ENCODE measurements at places on chromosomes 2 and 18.

- no peak for DNase-seq
These were observed 114.8 kb downstream of the SMAD2 start for GRCh38 chr18:47815486-47816270.

GRCh38 chr2:176110415-176111308, 3.6 kb downstream of the HOXD11 start:
- no peak for DNase-seq

DNA sequence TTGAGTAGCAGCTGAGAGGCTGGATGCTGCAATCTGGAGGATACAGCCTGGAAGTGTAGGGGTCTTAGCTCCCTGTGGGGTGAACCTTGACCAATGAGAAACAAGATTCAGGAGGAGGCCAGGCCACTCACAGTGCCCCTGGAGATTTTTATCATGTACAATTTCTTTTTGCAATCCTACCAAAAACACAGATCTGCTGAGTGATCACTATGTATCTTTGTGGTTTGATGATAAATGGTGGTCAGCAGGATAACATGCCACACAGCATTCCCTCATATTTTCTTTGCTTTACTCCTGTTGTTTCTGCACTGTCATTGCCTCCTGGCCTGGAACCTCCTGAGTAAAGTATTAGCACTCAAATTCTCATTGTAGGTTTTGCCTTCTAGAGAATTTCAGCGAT, 357.9 kb downstream of the THSD7B start:
- no peak for DNase-seq

GRCh38 chr2:133682906-133683305, 114.6 kb upstream of the NCKAP5 start:
- DNase-seq, result no peak

DNA sequence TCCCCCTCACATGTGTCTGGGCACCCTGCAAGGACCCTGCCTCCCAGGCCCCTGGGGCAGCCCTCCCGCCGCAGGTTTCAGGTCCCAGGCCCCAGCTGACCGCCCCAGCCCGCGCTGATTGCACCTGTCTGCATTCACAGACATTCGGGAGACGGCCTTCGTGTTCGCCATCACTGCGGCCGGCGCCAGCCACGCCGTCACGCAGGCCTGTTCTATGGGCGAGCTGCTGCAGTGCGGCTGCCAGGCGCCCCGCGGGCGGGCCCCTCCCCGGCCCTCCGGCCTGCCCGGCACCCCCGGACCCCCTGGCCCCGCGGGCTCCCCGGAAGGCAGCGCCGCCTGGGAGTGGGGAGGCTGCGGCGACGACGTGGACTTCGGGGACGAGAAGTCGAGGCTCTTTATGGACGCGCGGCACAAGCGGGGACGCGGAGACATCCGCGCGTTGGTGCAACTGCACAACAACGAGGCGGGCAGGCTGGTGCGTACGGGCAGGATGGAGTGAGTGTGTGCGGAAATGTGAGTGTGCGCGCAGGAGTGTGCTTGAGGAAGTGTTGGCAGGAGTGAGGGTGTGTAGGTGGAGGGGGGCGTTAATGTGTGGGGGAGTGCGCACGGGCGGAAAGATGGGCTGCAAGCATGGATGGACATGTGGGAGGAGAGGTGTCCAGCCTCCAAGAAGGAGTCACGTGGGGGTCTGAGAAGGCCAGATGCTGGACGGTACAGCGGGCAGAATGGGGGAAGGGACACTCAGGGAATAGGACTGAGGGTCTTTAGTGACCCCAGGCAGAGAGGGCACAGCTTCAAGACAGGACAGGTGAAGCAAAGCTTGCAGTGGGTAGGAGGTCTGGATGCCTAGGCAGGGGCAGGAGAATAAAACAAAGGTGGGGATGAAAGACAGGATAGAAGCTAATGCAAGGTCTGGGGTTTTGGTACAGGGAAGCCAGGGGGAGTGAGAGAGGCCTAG, 9.0 kb upstream of the WNT10A start:
- no peak for DNase-seq

GRCh38 chr2:65277791-65278483, 50.3 kb downstream of the ACTR2 start:
- no peak for DNase-seq

- DNase-seq, result peak; percentile 15
These were observed 58.9 kb upstream of the THUMPD2 start for GRCh38 chr2:39837856-39838453.

DNA sequence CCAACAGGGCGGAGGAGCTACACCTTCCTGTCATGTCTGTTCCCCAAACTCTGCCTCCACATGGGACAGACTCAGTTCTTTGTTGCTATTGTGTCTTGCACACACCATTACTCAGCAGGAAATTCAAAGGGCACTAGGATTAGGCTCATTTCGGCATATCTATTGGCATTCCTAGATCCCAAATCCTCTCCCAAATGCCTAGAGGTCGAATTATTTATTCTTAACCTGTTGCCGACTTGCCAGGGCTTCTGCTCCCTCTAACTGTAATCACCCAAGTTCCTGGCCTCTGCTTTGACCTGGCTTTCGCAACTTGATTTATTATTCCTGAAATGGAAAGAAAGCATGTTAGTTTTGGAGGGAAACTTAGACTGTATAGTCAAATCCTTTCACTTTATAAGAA, 67.8 kb upstream of the ST6GAL2 start:
- no peak for DNase-seq

DNA sequence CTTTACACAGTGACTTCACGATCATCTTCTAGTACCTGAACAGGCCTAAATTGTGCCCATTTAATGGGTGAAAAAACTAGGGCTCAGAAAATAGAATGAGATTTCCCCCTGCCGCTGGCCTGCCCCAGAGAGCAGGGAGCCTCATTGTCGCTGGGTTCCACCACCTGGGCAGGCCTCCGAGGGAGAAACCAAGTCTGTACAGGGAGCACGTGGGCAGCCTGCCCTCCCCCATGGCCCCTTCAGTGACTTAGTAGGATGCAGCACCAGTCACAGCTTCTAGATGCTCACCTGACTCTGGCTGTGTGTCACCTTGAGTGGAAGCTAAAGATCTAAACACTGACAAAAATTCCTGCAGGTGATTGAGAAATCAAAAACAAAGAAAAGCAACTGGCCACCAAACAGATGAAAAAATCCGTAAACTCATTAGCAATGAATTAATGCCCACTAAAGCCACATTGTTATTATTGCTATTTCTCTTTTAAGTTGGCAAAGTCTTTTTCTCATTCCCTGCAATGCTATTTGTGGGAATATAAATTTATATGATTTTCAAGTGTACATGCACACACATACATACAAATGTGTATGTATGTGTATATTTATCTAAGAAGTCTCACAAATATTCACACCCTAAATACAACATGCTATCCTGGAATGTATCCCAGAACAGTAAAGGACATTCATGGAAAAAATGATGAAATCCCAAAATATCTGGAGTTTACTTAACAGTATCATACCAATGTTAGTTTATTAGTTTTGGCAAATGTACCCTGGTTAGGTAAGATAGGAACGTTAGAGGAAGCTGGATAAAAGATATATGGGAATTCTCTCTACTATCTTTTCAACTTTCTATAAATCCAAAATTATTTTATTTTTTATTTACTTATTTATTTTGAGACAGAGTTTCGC, 18.7 kb upstream of the ASPRV1 start:
- DNase-seq, result no peak

DNA sequence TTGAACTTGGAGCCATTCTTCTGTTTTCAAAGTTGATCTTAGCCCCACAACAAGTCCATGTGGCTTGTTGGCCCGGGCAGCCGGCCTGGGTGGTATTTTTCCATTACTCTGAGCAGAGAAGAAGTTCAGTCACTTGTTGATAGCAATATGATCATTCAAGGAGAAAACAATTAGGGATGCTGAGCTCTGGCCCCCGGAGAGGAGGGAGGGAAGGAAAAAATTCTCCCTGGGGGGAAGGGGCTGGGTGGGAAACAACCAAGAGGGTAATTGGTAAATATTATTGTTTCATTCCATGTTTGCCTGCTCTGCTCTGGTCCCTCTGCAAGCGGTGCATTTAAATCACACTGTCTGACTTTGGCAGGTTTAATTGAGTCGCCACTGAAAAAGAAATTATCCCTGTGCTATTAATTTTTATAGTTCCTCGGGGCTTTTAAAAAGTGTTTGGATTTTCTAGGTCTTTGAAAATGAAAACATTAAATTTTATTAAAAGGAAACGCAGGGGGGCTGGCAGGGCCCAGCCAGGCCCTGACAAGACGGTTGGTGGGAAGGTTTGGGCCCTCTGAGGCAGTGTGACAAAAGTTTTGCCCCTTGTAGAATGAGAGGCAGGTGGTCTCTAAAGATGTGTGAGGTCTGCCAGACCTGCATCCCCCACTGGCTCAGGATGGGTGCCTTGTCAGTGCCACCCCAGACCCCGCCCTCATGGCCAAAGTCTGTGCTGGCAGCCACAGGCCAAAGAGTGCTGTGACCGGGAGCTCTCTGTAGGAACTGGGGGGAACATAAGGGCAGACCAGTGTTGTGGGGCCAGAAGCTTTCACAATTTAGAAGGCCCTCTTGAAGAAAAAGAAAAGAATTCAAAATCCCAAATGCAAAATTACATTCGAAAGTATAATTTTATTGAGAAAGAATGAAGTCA, 52.5 kb upstream of the SLC14A2 start:
- DNase-seq, result no peak

DNA sequence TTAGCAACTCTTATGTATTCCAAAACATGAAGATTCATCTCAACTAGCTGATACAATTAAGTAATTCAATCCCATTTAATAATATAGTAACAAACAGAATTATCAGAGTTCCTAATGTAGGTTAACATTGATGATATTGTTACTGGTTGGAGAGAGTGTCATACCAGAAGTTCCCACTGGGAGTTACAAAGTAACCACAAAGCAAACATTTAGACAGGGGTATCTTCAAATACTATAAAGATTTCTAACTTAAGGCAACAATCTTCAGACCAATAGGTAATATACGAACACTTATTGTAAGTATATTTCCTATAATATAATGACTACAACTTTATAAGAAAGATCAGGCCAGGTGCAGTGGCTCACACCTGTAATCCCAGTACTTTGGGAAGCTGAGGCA, 1372.9 kb upstream of the PIK3C3 start:
- no peak for DNase-seq

DNA sequence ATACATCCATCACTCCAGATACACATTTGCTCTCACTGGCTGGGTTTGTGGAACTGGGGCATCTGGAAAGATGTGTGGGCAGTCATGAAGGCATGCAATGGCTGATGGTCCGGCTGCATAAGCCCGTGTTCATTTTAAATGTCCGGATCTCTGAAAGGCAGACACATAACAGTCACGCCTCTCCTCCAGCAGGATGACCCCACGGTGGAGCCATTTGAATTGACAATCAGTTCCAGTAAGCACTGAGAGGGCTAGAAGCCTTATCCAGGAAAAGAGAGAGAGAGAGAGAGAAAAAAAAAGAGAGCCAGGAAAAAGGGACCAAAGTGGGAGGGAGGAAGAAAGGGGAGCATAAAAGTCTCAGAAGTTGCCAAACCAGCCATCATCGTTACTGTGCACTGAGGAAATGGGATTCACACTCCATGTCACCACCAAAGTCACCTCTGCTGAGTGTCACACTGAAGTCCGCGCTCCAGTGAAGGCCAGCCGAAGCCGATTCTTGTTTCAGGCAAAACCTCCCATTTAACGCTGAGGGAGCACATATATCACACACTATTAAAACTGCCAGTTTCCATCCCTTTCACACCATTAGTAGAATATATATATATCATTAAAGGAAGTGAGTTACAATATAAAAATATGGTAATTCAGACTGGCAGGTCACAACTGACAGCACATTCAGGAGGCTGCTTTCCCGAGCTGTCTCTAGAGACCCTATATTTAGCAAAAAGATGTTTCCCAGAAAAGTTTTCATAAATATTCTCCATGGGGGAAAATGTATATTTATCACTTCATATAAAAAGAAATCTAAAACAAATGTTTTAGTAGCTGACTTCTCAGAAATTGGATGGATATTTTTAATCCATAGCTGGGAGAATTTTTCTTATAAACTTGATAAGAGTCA, 142.0 kb downstream of the ACTR3 start:
- no peak for DNase-seq

- no peak for DNase-seq
These were observed 342.0 kb upstream of the DLGAP1 start for GRCh38 chr18:4797002-4797685.

DNA sequence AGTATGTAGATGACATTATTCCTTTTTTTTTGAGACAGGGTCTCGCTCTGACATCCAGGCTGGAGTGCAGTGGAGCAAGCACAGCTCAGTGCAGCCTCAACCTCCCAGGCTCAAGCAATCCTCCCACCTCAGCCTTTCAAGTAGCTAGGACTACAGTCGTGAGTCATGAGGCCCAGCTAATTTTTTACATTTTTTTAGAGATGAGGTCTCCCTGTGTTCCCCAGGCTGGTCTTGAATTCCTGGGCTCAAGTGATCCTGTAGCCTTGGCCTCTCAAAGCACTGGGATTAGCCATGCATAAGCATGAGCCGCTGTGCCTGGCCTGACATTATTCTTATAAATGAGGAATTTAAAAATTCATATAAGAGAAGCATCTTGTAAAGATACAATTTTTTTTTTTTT, 86.9 kb downstream of the FAM117B start:
- no peak for DNase-seq

- no peak for DNase-seq
These were observed 265.1 kb downstream of the MEIS1 start for GRCh38 chr2:66699793-66700676.

DNA sequence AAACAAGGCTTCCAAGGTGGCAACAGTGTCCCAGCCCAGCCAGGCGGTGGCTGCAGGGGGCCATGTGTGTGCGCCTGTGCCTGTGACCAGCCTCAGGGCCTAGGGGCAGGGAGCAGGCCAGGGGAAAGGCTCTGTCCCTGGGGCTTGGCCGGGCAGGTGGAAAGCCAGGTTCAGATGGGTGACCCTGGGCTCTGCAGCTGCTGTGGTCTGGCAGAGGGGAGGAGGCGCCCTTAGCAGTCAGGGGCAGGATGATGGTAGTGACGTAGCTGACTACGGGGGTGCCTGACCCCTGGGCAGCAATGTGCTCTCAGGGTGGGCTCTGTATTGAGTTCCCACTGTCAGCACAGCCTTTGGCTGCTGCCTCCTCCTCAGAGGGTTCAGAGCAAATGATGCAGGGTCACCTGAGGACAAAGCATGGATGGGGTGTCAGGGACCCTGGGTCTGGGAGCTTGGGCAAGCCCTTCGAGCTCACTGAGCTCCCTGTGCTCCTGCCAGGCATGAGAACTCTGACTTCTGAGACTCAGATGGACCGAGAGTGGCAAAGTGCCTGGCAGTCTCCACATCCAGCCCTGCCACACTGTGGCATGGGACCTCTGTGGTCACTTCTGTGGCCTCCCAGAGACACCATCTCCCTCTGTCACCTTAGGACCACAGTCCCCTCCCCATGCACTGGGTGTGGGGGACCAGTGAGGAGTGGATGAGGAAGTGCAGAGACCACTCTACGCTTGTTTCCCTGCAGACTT, 56.6 kb upstream of the ALPP start:
- no peak for DNase-seq

GRCh38 chr2:62831729-62832128, 126.2 kb downstream of the EHBP1 start:
- no peak for DNase-seq

DNA sequence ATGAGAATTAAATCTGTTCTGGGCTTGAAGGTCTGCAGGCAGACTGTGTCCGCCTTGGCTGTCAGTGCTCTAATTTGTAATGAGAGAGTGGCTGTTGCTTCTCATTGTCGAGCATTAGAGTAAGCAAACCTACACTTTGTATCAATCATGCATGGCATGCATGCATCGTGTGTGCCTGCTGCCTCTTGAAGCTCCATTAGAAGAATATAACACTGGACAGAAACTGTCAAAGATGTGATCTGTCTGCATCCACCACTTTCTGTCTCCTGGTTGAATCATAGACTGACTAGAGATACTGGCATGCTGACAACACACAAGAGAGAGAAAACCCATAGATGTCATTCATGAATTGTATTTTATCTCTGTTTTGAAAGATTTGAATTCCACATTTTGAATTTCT, 275.0 kb upstream of the NXPH2 start:
- no peak for DNase-seq

Measured in 8988T (cell line).